Caco-2 (cell line): ENCODE measurements at places on chromosomes 1 and 21.

DNA sequence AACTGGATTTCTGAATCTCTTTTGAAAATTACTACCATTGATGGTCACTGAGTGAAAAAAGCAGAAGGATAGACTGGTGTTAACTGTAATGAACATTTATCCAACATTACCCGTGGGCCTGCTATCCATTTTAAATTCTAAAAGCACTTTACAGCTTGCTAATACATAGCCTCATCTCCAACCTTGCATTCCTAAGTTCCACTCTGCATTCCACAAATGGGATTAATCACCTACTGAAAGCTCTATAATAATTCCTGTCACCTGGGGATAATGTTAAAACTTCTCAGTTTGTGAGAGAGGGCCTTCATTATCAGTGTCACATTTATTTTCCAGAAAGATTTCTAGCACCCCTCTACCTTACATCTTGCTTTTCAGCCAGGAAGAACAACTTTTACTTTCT lies 38.2 kb downstream of the PTPRC start:
- DNase-seq = no peak

GRCh38 chr1:9883585-9884449 lies 26.3 kb downstream of the CTNNBIP1 start:
- no peak for DNase-seq

DNA sequence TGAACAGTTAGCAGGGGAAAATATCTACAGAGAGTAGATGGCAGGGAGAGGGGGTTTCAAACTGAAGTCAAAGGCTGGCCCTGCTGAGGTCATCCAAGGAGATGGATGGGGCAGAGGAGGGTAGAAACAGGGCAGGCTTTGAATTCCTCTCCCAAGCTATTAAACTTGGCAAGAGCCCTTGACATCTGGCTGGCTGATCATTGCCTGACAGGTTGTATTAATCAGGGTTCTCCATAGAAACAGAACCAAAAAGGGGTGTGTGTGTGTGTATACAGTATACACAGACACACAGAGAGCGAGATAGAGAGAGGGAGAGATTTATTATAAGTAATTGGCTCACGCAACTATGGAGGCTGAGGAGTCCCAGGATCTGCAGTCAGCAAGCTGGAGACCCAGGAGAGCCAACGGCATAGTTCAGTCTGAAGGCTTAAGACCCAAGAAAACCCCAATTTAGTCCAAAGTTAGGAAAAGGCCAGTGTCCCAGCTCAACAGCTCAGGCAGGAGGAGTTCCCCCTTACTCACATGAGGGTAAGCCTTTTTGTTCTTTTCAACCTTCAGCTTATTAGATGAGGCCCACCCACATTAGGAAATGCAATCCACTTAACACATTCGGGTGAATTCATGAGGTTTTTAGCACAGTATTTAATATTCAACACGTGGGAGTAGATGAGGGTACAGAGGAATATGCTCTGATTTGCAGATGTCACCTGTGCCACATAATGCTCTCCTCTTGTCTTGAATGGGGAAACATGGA lies 46.7 kb upstream of the HAO2 start:
- DNase-seq = no peak

GRCh38 chr1:52663716-52664115 lies 30.7 kb downstream of the SHISAL2A start:
- no peak for DNase-seq

- DNase-seq = peak; percentile 74
Measured at GRCh38 chr1:229514578-229515275, 6.6 kb upstream of the NUP133 start.

DNA sequence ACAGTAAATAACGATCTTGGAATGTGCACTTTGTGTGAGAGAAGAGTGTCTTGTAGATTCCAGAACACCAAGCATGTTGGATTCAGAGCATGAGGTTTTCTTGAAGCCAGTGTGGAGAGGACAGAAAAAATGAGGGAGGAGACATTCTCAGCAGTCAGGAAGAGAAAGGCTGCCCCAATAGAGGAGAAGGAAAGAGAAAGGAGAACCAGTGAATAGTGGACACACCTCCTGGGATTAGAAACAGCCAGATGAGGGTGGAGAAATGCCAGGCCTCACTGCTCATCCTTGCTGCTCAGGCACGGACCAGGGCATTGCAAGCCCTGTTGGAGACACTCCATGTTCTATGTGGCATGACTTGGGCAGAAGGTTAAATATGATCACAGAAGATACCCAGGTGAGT lies 69.0 kb upstream of the KAZN start:
- no peak for DNase-seq
